Endothelial cell of umbilical vein (primary cell): ENCODE measurements at places on chromosomes 5 and 9.

DNA sequence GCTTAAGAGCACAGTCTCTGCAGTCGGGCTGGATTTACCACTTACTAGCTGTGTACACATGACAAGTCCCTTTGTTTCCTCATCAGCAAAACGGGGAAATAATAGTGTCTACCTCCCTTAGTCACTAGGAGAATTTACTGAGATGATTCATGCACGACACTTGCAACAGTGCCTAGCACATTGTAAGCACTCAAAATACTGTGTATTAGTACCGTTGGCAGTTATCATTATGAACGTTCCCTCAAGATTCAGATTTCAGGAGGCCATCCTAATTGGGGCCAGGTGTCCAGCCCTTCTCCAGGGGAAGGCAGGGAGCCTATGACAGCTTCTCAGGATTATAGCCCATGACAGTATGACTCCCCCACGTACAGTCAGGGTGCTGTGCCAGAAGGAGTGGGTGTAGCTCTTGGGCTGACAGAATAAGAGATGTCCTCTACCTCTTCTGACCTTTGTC, 164.3 kb downstream of the DOCK2 start:
- no peak for DNase-seq

DNA sequence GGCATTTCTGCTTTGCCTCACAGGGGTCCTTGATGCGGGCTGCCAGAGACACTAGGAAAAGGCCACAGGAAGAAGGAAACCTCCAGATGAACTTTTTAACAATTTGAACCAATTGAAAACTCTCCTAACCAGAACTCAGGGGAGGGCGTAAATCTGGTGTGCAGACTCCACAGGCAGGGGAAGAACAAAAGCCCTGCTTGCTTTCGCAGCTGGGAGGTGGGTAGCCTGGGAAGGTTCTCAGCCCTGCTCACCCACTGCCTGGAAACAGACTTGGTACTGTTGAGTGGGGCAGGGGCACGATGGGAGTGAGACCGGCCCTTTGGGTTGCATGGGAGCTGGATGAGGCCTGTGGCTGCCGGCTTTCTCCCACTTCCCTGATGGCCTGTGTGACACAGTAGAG, 237.8 kb upstream of the TLE4 start:
- no peak for DNase-seq

DNA sequence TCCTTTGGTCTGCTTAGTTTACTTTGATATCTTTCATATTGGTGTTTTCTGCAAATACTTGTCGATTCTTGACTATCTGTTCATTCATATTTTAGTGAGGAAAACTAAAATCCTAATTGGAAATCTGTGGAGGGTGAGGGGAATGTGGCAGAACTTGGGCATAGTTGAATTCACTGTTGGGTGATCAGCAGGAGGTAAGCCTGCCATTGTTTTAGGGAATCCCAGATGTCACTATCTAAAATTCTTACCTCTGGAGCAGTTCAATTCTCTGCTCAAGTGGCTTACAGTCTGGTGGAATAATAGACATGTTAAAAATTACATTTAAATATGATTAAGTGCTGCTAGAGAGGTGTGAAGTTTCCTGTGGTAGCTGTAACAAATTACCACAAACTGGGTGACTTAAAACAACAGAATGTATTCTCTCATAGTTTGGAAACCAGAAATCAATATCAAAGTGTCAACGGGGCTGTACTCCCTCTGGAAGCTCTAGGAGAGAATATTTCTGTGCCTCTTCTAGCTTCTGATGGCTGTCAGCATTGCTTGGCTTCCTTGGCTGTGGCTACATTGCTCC, 90.3 kb upstream of the GCNT4 start:
- DNase-seq: no peak

DNA sequence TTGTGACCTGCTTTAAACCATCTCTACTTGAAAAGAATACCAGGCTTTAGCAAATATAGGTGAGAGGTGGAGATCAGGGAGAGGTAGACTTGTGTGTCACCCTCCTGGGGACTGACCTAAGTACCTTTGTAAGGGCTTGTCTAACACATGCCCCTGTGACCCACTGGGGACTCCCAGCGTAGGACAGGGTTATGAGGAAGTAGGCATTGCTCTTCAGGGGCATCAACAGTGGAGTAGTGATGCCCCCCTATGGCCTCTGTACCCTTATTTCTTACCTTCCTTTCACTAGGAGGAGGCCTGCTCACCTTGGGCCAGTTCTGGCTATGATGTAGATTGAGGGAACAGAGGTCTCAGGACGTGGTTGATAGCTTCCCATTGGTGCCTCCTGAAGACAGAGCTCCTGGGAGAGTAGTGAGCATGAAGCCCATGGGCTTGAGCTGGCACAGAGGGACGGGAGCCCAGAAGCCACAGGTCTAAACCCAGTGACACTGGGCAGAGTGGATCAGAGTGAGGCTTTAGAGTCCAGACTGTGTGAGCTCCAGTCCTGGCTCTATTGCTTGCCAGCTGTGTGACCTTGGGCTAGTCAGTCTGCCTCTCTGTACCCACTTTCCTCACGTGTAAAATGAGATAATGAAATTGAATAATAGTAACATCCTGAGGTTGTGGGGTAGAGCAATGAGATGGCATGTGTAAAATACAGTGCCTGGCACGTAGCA, 191.7 kb downstream of the AOPEP start:
- DNase-seq: no peak

- DNase-seq: no peak
Measured at GRCh38 chr5:2110137-2110933, 227.6 kb upstream of the IRX4 start.

DNA sequence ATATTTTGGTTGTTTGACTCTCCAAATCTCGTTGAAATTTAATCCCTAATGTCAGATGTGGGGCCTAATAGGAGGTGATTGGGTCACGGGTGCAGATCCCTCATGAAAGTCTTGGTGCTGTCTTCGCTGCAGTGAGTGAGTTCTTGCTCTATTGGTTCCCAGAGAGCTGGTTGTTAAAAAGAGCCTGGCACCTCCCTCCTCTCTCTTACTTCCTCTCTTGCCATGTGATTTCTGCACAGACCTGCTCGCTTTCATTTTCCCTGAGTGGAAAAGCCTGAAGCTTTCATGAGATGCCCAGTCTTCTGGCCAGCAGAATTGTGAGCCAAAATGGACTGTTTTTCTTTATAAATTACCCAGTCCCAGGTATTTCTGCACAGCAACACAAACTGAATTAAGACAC, 221.6 kb downstream of the MAT2B start:
- no peak for DNase-seq

GRCh38 chr9:92270511-92270910, 23.0 kb downstream of the IARS1 start:
- no peak for DNase-seq

DNA sequence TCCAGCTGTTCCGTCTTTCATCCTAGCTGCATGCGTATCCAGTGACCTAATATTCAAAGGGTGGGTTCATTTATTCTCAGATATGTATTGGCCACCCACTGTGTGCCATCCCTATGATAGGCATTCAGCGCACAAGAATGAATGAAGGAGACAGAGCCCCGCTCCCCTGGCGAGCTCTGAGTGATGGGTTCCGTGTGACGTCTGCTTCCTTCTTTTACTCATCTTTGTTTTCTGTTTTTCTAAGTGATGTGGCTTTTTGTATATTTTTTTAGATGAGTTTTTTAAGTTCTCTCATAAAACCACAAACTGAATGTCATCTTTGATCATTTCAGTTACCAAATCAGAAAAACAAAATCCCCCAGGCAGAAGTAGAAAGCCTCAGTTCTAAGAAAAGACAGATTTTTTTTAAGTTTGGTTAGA, 168.3 kb upstream of the OTULINL start:
- DNase-seq: no peak

- peak; percentile 21 for DNase-seq
Measured at GRCh38 chr5:177368869-177369644, 11.3 kb downstream of the RGS14 start.

- DNase-seq: no peak
Measured at GRCh38 chr5:169637549-169638121, 560 bp downstream of the DOCK2 start.

- no peak for DNase-seq
Measured at GRCh38 chr5:119083679-119084078, 12.8 kb downstream of the DMXL1 start.

DNA sequence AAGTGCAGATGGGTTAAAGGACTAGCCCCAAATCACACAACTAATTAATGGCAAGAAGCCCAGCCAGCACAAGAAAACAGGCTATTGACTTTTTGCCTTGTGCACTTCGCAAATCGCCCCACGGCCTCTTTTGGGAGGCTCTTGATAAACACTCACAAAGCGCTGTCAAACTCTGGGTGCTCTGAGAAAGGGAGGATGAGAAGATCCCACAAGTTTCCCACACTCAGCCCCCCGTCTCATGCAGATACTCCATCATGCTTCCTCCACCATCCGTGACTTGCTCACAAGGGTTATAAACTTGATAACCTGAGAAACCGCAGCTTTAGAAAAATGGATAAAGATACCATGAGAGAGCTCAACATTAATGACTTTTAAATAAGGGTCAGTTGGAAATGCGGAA, 219.7 kb downstream of the EBF1 start:
- no peak for DNase-seq

DNA sequence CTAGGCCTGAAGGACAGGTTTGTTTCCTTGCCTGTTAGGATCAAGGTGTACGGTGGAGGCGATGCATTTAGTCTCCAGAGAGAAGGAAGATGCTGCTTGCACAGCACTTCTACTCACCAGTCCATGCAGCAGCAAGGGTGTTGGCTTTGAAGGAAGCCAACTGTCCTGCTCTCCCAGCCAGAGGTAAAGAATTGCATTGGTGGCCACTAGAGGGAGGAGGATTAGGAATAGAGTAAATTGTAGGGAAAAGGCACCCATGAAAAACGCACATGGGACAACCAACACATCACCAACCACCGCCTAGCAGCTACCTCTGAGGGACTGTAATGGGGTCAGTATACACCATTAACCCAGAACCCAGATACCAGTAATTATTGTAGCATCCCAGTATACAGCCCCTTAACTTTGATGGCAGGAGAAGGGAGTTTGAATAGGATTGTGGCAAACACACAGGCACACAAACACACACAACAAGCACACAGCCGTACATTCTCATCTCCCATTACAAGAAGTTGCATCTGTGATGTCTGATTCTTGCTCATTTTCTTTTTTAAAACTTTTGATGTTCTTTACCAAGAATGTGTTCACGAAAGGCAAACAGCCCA, 267.7 kb downstream of the ADAMTS6 start:
- DNase-seq: peak; percentile 28

DNA sequence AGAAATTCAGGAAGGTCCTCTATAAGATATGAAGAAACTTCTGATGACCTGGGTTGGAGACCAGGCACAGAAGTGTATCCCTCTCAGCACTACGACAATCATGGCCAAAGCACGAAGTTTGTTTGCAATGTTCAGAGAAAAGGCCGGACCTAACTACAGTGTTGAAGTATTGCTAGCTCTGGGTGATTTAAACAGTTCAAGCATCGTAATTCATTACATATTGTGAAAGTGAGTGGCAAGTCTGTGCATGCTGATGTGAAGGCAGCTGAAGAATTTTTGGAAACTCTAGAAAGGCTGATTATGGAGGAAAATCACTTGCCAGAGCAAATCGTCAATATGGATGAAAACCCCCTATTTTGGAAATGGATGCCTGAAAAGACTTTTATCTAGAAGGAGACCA, 67.2 kb upstream of the PANK3 start:
- DNase-seq: no peak

DNA sequence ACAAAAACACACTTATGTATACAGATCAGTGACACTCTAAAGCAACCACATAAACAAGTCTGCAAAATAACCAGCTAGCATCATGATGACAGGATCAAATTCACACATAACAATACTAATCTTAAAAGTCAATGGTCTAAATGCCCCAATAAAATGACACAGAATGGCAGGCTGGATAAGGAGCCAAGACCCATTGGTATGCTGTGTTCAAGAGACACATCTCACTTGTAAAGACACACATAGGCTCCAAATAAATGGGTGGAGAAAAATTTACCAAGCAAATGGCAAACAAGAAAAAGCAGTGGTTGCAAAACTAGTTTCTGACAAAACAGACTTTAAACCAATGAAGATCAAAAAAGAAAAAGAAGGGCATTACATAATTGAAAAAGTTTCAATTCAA, 26.0 kb downstream of the GAPT start:
- no peak for DNase-seq

DNA sequence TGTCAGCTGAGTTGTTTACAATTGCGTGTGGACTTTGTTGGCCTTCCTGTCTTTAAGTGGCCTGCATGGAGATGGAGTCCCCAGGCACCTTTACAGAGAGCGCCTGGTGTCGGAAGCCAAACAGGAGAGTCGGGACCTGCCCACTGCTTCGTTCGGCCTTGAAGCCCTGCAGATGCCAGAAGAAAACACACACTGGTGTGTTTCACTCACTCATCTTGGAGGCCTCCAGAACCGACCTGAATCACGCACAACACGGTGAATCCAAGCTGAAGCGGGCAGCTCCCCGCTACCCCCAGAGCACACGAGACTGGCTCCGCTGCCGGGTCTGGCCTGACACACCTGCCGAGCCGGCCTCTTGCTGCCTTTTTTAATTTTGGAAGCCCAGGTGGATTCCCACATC, 419.4 kb upstream of the IRX4 start:
- no peak for DNase-seq

DNA sequence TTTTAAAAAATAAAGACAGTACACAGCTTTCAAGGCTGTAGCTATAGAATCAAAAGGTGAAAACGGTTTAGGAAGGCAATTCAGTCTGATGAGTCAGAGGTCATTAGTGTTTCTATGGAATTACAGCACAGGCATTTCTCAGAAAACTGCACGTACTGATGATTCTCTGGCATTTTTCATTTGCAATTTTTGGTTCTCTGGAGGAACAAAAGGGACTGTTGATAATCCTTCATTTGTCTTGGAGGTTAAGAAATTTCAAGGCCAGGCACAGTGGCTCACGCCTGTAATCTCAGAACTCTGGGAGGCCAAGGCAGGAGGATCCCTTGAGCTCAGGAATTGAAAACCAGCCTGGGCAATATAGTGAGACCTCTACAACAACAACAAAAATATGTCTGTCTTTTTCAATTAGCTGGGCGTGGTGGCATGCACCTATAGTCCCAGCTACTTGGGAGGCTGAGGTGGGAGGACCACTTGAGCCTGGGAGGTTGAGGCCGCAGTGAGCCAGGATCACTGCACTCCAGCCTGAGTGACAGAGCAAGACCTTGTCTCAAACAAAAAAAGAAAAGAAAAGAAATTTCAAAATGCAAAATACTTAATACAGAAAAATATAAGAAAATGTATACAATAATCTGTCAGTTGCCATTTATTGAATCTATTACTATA, 27.3 kb downstream of the NR6A1 start:
- no peak for DNase-seq

DNA sequence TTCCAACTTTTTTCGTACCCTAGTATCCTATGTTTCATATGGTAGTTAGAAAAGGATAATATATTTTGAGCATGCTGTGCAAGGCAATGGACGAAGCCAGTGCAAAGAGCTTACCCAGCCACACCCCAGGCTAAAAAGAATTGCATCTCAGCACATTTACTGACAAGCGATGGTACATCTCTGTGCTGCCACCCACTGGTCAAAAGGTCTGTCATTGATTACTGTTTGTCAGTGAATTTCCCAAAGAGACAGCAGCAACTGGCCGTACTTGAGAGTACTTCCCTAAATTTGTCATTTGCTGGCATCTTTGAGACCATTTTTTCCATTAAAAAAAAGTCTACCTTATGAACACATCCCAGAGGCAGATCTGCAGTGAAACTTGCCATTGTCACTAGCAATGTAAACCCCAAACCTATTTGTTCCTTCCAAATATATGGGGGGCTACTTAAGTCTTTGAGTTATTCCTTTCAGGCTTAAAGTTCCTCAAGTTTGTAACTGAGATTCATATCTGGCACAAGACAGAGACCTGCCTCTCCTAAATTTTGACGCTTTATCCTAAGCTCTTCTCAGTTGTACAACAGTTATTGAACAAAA, 184.3 kb downstream of the CTNND2 start:
- no peak for DNase-seq
